ENCODE measurements at places on chromosomes 3 and 15.

DNA sequence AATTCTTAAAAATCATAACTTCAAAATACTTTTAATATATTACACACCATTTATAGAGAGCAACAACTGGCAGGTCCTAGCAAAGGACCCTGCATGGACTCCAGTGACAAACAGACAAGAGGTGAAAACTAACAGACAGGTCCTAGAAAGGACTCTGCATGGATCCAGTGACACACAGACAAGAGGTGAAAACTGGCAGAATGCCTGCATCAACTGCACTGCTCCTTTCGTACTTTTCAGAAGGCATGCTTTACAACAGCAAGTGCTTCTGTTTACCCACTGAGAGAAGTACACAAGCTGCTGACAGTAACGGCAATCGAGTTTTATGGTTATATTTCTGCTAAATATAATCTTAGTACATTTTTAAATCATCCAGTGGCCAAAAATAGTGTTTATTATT lies 24.3 kb upstream of the GP5 start:
- DNase-seq = no peak

DNA sequence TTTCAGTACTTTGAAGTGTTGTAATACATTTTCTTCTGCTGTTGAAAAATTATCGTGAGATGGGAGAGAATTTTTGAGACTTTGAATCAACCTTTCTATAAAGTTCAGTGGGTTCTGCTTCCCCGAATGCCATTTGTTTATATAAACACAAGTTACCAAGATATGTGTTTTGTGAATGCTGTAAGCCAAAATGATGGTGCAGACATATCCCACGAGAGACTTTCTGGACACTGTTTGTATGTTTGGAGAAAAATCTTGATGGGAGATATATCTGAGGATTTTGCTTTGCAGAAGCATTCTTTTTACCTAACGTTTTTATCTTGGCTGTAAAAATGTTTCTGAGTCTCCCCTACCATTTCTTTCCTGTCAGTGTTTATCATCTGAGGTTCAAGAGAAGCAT lies 526.6 kb upstream of the ZNF717 start:
- no peak for DNase-seq

- no peak for DNase-seq
Measured at GRCh38 chr15:72983801-72984545, 68.3 kb upstream of the NEO1 start.

DNA sequence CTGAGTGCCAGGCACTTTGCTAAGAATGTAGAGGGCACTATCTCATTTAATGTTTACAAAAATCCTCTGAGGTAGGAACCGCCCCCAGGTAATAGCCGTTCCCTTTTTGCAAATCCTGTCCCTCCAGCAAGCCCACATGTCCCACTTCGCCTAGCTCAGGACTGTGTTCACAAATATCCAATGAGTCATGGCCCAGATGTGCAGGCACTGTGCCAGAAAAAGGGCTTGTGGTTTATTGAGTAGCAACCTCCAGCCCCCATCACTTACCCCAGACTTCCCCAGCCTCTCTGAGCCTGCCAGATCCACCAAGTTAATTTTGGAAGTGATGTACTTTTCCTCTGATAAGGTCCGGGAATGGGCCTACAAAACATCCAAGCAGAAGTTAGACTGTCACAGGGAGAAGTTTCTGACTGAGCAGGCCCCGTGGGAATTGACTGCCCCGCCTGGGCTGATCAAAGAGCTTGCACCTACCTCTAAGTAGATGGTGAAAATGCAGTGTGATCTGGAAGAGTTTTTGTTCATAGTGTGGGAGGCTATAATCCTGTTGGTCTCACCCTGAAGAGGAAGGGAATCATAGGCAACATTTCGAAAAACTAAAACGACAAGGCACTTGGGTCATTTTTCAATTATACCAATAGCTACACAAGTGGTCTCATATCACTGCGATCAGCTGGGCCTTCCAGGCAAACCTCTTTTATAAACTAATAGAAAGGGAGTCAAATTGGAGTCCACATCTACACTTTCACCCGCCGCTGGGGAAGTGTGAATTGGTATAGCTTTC lies 15.7 kb downstream of the KIF9 start:
- DNase-seq = peak; percentile 84

GRCh38 chr15:29935296-29936004 lies 113.2 kb upstream of the TJP1 start:
- DNase-seq = no peak

DNA sequence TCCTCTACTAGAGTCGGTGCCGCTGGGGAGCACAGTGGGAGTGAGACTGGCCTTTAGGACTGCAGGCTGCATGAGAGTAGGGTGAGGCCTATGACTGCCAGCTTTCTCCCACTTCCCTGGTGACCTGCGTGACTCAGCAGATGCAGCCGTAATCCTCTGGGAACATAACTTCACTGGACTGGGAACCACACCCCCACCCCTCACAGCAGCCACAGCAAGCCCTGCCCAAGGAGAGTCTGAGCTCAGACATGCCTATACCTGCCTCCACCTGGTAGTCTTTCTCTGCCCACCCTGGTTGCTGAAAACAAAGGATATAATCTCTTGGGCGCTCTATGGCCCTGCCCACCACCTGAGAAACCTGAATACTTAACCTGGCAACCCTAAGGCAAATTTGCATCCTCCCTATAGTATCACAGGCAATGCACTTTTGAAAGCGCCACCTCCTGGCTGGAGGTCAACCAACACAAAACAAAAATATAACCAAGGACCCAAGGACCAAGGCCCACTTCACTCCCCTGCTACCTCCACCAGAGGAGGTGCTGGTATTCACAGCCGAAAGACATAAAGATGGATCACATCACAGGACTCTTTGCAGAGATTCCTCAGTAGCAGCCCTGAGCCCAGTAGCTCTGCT lies 308.9 kb downstream of the CTNNB1 start:
- DNase-seq = no peak

DNA sequence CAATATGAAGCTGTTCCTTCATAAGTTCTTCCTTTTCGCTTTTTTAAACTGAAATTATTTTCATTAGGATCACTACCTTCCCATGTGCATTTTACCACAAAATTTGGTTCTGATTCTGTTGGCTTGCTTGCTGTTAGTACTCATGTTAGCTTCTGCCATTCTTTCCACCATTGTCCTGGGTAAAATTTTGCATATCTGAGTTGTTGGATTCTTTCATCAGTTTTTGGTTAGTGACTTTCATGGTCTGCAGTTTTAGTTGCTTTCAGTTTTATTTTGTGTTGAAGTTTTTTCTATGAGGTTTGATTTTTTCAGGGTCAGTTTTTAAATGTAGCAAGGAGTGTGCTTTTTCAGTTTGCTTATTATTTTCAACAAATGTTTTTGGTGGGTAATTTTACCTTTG lies 71.9 kb downstream of the SMAD3 start:
- DNase-seq = no peak

GRCh38 chr3:124837730-124838186 lies 49.4 kb downstream of the ITGB5 start:
- DNase-seq = peak; percentile 66

DNA sequence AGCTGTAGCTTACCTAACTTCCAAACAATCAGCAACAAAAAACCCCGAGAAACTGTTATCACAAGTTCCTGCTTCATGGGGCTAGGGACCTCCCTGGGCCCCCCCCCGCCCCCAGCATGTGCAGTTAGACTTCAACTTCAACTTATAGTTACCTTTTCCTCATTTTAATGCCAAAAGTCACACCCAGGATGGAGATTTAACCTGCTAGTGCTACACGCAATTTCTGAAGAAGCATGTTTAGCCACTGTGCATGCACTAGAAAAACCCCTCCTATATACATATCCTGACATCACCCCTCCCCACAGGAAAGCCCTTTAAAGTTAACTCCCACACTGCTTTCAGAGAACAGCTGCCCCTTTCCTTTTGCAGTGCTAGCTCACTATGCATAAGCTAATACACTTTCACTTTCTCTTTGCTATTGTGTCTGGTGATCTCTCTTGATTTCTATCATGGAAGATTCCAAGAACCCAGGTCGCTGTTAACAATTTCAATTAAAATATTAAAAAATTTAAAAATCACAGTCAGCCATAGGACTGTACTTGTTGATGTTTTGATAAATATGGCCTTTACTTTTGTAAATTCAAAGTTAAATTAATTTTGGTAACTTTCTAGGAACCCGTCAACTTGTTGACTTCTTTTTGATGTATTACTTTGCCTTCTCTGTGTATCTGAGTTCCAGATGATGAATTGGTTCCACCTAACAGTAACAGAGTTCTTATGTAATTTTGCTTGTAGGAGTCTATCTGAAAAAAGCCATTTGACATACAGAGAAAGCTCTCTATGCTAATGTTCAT lies 75.2 kb upstream of the ACAD9 start:
- no peak for DNase-seq

DNA sequence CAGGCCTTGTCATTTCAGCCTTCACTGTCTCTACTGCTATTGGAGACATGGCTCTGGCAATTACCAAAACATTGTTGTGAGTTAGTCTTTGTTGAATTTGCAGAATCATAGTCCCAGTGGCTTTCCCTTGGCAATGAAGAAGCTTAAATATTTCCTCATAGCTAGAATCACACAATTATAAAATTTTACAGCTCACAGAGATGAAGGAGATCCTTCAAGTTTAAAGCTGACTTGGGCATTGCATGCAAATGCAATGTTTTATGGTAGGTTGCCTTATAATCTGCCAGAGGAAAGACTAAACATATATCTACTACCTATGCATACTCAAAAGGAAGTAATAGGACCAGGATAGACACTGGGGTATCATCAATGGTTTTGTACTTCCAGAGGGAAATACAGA lies 90.9 kb downstream of the LSAMP start:
- DNase-seq = no peak

- DNase-seq = no peak
Measured at GRCh38 chr3:87997966-87998365, 60.8 kb downstream of the CGGBP1 start.

GRCh38 chr15:48366584-48367312 lies 35.5 kb downstream of the DUT start:
- no peak for DNase-seq

DNA sequence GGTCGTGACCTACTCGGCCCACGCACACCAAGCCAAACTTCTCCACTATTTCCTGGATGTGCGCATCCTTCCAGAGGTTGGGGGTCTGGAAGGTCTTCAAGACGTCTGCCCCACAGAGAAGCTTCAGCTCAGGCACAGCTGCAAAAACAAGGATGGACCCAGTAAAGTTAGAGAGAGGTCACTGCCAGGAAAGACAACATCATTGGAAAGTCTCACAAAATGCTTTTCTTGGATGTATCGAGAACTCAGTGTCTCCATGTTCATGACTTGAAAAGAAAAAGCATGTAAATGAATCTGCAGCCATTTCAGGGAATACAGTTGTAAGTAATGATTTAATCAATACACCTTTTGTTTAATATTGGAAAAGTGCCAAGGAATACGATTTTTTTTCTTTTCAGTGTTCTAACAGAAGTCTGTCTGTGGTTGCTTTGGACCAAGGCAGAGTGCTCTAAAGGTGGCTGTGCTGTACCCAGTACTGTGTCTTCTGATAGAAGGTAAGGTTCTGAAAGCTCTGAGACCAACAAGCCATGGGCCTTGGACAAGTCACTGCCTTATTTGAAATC lies 21.8 kb upstream of the RBP1 start:
- no peak for DNase-seq

DNA sequence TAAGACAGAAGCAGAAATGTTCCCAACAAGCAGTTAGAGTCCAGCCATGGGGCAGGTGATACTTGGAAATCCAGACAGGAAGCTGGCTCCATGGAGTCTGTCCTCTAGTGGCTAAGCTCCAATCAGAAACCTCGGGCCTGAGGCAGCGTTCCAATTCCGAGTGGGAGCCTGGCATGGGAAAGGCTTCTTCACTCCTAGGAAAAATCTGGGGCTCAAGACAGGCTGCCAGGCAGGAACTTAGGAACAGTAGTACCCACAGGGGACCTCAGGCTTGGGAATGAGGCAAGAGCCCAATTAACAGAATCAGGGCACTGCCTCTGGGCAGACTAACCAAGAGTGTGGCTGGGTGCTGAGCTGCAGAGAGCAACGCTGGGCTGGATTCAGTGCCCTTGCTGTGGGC lies 6.2 kb upstream of the ATP13A4 start:
- no peak for DNase-seq

DNA sequence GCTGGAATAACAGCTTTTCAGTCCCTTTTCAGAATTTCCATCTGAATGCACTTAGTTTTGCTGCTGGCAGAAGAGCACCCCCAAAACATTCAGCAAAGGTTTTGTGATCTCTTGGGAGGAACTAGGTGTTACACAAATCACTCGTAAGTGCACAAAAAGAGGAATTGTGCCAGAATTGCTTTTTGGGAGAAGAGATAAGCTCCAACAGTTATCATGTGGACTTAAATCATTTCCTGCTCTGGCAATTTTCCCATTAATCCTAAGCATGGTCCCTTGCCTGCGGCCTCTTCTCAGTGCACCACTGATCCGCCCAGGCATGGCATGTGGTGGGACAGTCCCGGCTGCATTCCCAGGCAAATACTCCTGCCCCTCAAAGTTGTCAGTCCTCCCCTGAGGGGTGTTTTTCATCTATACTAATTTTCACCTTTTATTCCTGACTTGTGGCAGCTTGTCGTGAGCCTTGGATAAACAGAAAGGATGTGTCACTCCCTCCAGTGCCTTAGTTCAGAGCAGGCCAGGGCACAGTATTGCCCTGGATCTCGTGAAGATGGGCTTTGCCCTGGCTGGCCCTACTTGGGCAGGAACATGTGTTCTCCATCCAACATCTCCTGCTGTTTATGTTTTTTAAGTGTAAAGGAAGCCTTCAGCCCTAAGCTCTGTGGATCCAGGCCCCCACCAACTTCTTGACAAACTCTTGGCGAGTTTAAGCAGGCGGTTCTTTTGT lies 44.6 kb upstream of the VILL start:
- DNase-seq = no peak

- peak; percentile 13 for DNase-seq
Measured at GRCh38 chr3:138452436-138452835, 18.0 kb downstream of the ESYT3 start.
